ENCODE measurements at places on chromosomes 16 and 17. TPM values are rescaled to one million over a fixed set of nuclear protein-coding genes. Genes with fewer than 3 reads are reported as not detected.

GRCh38 chr17:50864747-50865059, 1.5 kb downstream of the TOB1 start:
- peak; percentile 36 for DNase-seq

GRCh38 chr17:55341432-55341831, 76.7 kb downstream of the HLF start:
- no peak for DNase-seq

DNA sequence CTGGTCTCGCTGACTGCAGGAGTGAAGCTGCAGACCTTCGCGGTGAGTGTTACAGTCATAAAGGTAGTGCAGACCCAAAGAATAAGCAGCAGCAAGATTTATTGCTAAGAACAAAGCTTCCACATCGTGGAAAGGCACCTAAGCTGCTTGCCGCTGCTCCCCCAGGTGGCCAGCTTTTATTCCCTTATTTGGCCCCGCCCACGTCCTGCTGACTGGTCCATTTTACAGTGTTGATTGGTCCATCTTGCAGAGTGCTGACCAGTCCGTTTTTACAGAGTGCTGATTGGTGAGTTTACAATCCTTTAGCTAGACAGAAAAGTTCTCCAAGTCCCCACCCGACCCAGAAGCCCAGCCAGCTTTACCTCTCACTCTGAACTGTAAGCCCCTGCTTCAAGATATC, 227.8 kb downstream of the ABCC12 start:
- DNase-seq, result peak; percentile 12

GRCh38 chr16:73845238-73846006, 451.2 kb upstream of the PSMD7 start:
- no peak for DNase-seq

- no peak for DNase-seq
Observed at GRCh38 chr17:2383628-2384167, 17.2 kb downstream of the MNT start.

ADGRG3 gene
- total RNA-seq, result not detected

DNA sequence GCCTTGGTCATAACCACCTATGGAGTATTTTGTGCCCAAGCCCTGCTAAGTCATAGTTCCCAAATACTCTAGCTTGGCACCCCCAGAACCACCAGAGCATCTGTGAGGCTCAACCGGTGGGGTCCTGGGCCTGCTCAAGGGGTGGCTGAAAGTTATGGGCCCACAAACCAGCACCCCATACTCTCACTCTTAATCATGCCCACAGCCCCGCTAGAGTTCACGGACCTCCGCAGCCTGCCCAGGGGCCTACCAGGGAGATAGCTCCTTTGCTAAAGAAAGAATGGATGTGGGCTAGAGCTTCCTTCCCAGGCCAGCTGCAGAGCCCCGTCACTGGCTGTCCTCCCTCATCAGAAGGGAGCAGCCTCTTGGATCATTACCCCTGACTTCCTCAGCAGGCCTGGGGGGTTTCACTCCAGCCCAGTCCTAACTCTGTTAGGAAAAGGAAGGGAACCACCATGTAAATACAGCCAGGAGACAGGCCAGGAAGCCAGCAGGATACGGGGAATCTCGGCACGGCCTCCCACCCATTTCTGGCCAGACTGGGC, 1.4 kb downstream of the GIT1 start:
- no peak for DNase-seq

- no peak for DNase-seq
Observed at GRCh38 chr16:53913920-53914319, 210.0 kb downstream of the FTO start.

- no peak for DNase-seq
Observed at GRCh38 chr17:10025976-10026901, 121.2 kb upstream of the RCVRN start.

DNA sequence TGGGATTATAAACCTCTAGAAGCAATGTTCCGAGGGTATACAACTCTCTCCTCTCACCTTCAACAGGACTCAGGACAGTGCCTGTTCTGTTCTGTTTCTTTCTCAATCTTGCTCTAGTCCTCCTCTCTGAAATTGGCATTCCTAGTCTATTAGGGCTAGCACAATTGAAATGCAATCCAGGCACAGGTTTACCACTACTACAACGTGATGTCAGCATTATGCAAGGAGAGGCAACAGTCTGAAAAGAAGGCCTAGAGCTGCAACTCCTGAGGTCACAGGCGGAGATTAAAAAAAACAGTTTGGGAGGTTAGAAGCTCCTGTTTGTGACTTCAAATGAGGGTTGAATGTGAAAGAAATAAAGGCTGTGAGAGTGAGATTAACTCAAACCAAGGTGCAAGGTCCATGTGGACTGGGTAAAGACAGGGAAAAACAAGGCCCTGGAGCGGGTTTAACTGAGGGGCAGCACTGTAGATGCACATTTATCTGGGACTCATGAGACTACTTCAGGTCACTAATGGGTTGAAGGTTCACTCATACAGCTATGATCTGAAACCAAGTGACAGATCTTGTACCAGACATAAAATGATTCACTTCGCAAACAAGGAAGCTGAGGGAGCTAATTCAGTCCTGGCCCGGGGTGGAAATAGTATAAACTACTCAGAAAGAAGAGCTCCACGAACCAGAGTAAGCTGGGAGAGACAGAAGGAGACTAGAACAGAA, 16.8 kb downstream of the AMFR start:
- DNase-seq, result peak; percentile 47

ABI3 gene
- total RNA-seq, result not detected

COQ7 gene
- 28.5 TPM for total RNA-seq

- no peak for DNase-seq
Observed at GRCh38 chr16:2842340-2843000, 12.4 kb downstream of the ZG16B start.

DNA sequence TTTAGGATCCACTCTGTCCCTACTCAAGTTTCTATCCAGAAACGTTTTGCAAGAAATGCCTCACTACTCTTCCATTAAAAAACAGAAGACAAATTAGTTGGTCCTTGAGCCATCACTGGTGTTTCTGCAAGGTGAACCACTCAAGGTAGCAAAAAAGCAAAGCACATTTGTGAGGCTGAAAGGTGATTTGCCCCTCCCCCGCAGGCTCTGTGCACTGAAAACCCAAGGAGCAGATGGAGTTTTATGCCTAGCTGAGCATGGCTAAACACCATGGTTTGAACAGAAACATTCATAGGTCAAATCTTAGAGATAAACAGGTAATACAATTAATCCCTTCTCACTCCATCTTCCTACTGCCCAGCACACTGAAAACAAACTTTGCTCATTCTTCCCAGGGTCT, 538.2 kb upstream of the CDH5 start:
- DNase-seq, result no peak

QRICH2 gene
- 3.0 TPM for total RNA-seq

- no peak for DNase-seq
Observed at GRCh38 chr17:73210002-73210678, 17.3 kb downstream of the COG1 start.

DNA sequence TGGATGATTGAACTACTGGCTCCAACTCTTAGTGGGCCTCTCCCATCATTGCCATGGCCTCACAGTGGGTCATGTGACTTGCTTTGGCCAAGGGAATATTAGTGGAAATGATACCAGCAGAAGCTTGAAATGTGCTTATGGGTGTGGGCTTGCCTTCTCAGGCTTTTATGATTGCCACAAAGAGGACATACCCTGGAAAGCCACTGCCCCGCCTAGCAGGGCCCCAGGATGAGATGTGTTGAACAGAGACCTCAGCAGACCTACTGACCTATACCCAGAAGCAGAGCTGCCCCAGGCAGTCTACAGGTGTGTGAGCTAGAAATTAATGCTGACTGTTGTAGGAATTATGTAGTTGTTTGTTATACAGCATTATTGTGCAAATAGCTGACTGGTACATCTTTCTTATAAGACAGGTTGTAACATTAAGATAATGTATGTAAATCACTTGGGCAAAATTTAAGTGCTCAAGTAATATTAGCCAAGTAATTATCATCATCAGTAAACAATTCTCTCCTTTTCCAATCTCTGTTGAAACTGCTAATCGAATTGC, 67.8 kb upstream of the CDH5 start:
- no peak for DNase-seq

CEP295NL gene
- total RNA-seq, result 4.6 TPM

C16orf92 gene
- not detected for total RNA-seq

- no peak for DNase-seq
Observed at GRCh38 chr16:86457501-86458148, 52.7 kb upstream of the FOXF1 start.

TPSB2 gene
- total RNA-seq, result not detected

ITGB3 gene
- not detected for total RNA-seq

MT1G gene
- total RNA-seq, result not detected

GRCh38 chr17:61221597-61222471, 177.8 kb upstream of the TBX2 start:
- no peak for DNase-seq

DNA sequence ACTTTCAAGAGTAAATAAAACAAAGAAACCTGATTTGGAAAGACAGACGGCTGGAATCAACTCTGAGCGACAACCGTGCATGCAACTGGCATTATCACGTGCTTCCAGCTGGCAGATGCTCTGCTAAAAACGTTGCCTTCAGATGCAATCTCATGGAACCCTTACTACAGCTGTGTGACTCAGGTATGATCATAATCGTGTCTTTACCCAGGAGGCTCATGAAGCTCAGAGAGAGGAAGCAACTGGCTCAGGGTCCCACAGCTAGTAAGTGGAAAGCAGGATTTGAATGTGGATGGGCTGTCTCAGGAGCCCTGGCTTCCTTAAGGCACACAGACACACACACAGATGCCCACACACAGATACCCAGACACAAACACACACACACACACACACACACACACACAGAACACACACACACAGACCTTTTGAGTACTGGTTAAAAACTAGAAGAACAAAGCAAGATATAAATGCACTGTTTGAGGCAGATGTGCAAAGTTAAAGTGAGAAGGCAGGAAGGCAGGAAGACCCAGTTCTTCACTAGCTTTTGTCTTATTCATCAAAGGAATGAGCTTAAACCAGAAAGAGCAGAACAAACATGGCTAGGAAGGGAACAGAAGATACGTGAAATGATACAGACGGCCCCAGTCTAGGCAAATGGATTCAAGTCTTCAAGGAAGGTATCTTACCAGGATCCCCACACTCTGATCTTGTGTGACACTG, 275.2 kb downstream of the MAF start:
- DNase-seq, result no peak

DNA sequence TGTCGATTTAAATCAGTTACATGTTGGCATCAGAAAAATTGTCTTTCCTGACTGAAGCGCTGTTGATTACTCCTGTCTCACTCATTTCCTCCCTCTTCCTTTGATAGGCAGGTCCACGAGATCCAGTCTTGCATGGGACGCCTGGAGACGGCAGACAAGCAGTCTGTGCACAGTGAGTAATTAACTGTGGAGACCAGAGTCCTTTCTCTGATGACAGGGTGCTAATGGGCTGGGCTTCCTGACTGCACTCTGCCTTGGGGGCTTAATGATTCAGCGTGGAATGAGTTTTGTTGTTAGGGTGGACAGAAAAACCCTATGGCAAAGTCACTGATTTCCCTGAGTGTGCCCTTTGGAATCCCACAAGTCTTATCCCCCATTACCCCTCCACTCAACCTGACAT, 6.5 kb downstream of the GOSR2 start:
- DNase-seq, result no peak

- DNase-seq, result no peak
Observed at GRCh38 chr17:41589301-41589700, 2.6 kb upstream of the KRT14 start.

CACNG3 gene
- total RNA-seq, result not detected

GRCh38 chr17:8186446-8186786, 3.6 kb downstream of the BORCS6 start:
- DNase-seq, result no peak

DNA sequence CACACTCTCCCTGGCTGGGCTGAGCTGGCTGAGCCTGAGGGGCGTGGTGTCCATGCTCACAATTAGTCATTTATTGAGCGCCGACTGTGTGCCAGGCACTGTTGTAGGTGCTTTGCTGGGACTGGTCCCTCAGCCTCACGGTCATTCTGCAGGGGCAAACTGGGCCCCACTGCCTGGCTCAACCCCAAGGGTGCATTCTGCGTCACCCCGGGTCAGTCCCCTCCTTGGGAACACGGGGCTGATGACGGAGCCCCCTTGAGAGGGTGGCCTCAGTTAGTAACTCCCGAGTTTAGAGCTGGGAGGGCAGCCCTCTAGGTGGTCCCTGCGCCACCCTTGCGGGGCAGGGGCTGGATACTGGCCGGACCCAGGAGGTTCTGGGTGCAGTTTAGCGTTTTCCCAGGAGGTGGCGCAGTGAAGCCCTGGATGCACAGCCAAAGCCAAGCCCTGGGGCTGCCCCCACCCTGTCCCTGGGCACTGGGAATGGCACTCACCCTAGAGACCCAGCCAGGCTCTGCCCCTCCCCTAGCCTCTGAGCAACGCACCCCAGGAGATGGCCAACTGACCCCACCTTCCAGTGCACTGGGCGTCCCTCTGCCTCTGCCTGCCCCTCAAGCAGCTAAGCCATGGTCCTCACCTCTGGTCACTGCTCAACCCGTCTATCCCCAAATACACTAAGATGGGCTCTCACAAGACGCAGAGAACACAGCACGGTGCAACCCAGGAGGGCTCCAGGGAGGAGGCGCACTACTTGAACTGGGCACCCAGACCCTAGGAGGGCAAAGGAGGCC, 243.2 kb upstream of the GSE1 start:
- DNase-seq, result peak; percentile 81

GRCh38 chr17:27677191-27677590, 46.2 kb downstream of the LGALS9 start:
- DNase-seq, result no peak

DNA sequence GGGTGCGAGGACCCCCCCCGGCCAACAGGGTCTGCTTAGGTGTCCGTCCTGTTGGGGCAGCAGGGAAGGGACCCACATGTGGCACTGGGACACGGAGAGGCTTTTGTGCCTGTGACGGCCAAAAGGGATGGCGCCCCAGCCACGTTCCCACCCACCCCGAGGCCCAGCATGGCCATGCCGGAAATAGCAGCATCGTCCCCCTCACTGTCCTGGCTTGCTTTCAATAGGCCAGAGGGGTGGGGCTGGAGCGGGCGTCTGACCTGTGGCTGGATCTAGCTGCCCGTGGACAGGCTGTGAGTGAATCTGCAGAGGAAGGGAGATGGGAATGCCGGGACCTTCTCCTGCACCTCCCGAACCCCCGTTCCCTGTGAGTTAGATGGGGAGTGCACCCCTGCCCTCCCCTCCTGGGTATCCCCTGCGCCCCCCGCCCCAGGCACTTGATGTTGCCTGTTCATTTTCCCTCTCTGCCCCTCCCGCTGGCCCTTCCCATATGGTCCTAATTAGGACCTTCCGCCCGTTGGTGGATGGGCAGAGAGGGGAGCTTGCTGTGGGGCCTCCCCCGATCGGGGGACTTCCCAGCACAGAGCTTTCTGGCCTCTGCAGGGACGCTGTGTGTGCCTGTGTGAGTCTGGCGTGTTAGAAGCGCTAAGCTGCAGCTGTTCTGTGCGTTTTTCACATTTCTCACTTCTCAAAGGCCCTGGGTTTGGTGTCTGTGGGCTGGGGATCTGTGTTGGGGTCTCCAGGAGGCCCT, 292.8 kb downstream of the SEC14L1 start:
- DNase-seq, result no peak

SCARF1 gene
- total RNA-seq, result 0.37 TPM

GRCh38 chr17:14733376-14733775, 432.5 kb downstream of the HS3ST3B1 start:
- DNase-seq, result no peak

- DNase-seq, result no peak
Observed at GRCh38 chr17:144936-145670, 7.7 kb downstream of the SCGB1C2 start.
